ENCODE measurements at places on chromosomes 2 and 18.
A peak's percentile ranks its signal among the peaks of the same experiment; 100 is the strongest.

DNA sequence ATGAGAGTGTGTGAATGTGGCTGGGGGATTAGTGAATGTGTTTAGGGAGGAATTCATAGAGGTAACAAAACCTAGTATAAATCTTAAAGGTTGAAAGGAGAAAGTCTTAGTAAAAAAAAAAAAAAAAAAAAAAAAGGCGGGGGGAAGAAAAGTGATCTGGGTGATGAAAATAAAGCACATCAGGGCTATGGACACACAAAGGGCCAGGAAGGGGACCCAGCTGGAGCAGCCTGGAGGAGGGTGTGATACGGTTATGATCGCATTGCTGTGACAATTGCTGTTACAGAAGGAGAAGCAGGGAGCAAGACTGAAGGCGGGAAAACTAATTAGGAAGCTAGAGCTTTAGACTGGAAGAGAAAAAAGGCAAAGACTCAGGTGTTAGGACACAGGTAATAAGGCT is 85.4 kb downstream of the DLGAP1 start:
- no peak for DNase-seq

- no peak for DNase-seq
Measured at GRCh38 chr18:11752116-11752911, 63.2 kb downstream of the GNAL start.

DNA sequence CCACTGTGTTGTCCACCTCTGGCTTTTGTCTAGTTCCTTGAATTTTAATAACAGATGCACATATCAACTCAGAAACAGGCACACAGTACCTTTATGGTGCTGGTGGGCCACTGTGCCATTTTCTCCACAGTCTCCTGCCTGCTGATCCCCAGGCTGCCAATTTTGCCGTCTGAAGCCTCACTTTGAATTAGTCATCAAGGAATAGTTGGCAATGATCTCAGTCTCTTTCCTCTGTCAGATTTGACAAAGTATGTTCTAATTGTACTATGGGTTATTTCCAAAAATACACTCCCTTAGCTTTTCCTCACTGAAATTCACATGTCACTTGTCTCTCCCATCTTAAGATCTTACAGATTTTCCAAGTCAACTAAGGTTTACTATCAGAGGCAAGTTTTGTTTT is 140.7 kb downstream of the ZNF516 start:
- DNase-seq = peak; percentile 59

DNA sequence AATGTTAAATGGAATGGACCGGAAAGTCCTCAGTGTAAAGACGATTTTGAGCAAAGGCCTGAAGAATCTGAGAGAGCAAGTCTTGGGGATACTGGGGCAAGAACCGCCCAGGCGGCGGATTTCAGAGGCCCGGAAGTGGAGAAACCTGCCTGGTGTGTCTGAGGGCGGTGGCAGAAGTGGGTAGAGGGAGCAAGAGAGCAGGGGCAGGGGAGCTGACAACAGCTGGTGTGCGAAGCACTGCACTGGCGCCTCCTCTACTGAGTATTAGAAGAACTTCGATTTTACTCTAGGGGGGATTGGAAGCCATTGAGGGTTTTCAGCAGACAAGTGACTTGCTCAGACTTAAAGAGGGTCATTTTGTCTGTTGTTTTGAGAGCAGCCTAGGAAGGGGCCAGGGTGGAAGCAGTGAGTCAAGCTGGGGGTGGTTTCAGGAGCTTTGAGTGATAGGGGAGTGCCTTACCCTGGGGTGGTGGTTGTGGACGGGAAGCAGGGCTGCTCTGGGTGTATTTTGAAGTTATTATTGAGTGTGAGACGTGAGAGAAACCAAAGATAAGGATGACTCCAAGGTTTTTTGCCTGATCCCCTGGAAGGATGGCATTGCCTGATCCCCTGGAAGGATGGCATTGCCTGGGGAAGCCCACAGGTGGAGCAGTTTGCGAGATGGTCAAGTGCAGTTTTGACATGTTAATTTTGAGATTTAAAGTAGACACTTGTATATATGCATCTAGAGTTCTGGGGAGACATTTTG is 52.5 kb downstream of the ZNF236 start:
- DNase-seq = no peak

DNA sequence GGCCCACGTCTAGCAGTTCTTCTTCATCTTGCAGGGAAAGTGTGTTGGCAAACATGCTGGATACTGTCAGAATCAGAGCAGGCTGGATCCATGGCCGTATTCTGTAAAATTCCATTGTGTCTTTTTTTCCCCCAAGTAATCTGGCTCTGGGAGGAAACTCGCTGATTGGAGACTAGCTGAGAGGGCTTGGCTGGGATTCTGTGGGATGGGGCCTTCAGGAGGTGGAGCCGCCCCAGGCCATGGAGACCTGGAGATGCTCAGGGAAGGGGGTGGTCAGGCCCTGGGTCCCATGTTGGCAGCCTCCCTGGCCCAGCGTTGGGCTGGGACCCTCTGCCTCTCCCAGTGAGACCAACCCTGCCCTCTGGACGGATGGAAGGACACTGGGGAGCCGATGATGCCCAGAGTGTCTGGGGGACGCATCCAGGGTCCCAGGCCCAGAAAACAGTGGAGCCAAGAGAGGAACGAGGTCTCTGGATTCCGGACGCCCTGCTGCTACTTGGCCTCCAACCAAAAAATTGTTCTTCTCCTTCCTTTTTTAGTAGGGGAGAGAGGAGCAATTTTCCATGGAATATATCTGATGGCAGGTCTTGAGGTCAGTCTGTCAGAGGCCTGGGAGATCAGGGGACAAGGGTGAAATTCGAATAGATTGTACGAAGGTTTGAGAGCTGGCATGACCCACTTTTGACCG is 114.5 kb downstream of the AGAP1 start:
- no peak for DNase-seq

DNA sequence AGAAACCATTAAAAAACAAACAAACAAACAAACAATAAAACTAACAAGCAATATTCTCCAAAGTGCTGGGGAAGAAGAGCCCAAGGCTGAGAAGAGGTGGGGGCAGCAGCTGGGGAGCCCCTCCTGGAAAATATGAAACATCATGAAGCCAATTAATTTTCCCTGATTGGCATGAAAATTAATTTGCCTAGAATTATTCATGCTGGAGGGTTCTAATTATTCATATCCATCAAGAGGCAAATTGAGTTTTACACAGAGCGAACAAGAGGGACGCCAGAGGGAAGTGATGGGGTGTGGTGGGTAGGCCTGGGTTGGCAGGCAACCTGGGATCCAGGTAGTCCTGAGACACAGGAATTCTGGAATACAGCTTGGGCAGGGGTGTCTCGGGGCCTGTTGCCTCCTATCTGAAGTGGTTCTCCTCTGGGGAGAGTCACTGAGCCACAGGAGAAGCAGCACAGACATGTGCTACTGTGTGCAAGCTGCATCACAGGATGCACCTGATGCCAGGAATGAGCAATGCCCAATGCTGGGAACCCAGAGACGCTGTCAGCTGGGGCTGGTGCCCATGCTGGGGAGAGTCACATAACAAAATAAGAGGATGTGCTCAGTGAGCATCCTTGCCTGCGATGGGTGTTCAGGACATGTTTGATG is 100.5 kb downstream of the TEX51 start:
- no peak for DNase-seq

- DNase-seq = no peak
Measured at GRCh38 chr2:46569061-46569560, 89.7 kb downstream of the TMEM247 start.

DNA sequence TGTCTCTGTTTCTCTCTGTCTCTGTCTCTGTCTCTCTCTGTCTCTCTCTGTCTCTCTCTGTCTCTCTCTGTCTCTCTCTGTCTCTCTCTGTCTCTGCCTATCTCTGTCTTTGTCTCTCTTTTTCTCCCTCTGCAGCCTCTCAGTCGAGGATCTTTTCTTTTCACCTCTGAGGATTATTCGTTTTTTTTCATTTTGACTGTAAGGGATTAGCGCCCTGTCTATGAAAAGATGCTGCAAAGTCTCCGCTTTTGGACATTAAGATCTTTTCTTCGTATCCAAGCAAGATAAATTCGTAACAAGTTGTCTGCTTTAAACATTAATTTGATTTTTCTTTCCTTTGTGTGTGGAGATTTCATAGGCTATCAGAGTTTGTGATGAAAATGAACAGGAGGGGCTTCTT is 191.2 kb upstream of the TPO start:
- no peak for DNase-seq

GRCh38 chr2:230668939-230669303 is 43.7 kb upstream of the CAB39 start:
- no peak for DNase-seq

DNA sequence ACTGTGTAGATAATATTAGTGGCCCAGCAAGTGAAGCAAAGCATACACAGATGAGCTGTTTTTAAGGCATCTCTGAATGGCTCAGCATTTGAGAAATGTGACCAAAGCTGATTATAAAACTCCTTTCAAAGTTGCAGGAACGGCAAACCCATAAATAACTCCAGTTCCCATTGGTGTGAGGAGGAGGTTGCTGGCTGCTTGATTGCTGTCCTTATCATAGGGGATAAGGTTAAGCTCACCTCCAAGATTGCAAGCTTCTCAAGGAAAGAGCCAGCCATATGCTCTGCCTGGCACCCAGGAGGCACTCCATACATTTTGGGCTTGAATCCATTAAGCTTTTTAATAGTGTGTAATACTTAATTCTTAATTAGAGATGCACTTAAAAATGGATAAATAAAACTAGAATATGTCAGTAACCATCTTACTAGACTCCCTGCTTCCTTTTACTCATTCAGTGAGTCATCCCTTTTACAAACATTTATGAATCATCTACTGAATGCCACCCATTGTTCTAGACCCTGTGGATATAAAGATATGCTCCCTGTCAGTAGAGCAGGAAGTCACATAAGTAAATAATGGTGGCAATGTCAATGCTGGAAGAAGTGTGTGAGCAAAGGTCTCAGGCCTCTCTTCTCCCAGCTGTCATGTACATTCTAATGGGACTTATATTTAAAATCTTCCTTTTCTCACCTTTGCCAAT is 99.3 kb downstream of the SPATS2L start:
- DNase-seq = peak; percentile 56

GRCh38 chr18:71398531-71398930 is 1109.7 kb downstream of the SOCS6 start:
- DNase-seq = no peak

GRCh38 chr2:147688242-147688641 is 156.6 kb upstream of the ACVR2A start:
- peak; percentile 6 for DNase-seq

DNA sequence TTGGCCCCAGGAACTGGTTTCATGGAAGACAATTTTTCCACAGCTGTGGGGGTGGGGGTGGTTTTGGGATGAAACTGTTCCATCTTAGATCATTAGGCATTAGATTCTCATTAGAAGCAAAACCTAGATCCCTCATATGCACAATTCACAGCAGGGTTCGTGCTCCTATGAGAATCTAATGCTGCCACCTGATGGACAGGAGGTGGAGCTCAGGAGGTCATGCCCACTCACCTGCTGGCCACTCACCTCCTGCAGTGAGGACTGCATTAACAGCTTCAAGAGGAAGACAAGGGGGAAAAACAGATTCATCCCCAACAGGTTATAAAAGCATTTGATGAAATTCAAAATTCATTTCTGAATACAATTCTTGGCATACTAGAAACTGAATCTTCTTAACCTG is 38.5 kb downstream of the THAP4 start:
- DNase-seq = no peak

- DNase-seq = no peak
Measured at GRCh38 chr2:15943378-15944280, 3.3 kb downstream of the MYCN start.

DNA sequence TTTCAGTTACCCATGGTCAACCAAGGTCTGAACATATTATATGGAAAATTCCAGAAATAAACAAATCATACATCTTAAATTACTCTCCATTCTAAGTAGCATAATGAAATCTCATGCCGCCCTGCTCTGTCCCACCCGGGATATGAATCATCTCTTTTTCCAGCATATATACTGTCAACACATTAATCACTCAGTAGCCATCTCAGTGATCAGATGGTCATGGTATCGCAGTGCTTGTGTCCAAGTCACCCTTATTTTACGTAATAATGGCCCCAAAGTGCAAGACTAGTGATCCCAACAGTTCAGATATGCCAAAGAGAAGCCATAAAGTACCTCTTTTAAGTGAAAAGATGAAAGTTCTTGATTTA is 43.8 kb downstream of the OSBPL6 start:
- DNase-seq = no peak

- DNase-seq = peak; percentile 68
Measured at GRCh38 chr18:11963991-11964484, 17.3 kb upstream of the IMPA2 start.

- no peak for DNase-seq
Measured at GRCh38 chr2:178859730-178860129, 52.5 kb upstream of the TTN start.

DNA sequence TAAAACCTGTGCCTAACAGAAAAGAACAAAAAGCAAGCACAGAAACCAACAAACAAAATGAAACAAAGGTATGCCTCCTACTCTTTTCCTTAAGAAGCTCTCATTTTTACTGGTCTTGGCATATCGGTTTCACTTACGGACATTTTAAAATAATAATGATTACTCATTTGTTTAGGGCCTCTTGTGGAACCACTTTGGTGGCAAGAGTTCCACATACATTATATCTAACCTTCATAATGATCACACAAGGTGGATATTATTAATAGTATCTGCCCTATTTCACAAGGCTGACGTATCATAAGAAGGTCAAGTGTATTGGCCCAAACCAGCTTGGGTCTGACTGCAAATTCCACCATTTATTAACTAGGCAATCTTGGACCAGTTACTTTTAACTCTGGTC is 304.7 kb downstream of the TCF4 start:
- DNase-seq = no peak

GRCh38 chr2:987789-988188 is 37.1 kb downstream of the SNTG2 start:
- DNase-seq = no peak

DNA sequence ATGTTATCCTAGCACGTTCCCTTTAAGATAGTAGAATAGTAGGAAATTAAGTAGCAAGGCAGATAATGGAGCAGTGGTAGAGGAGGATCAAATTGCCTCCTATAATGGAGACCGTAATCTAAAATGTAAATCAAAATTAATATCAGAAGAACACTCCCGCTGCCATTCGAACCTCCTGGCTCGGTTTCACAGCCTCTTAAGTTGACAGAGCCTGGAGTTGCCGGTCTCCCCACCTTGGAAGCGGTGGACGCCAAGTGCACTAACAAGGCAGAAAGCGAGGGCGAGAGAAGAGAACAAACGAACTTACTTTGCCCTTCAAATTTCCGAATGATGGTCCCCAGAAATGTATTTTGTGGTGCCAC is 450 bp downstream of the KCNH7 start:
- no peak for DNase-seq

DNA sequence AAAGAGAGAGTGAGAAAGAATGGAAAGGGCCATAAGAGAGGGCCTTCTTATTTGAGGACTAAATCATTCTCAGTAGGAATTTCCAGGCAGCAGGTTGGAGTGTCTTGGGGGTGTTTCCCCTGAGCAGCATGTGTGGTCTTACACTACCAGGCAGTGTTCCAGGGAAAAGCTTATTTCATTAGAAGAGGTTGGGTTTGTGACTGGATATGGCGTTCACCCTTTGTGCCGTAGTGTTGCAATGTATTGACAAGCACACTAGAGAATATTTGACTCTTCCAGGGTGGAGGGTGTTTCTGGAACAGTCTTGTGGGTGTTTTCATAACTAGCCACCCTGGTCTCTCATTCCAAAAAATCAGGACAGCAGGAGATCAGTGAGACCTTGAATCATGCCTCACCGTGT is 105.5 kb downstream of the NRP2 start:
- no peak for DNase-seq

GRCh38 chr2:37982147-37982582 is 57.1 kb downstream of the RMDN2 start:
- DNase-seq = peak; percentile 48
